Stimulated activated memory B cell treated with anti-CD40 and anti-IgM and Interleukin-4, amounts not matched to agents 10 μg/mL and 1 μg/mL and 100 μg/mL, for 72 hours (primary cell): ENCODE measurements at places on chromosomes 5 and 9.
A peak's percentile ranks its signal among the peaks of the same experiment; 100 is the strongest.

GRCh38 chr5:77452351-77452750, 39.8 kb downstream of the WDR41 start:
- no peak for ATAC-seq
- H3K4me3 ChIP-seq: no peak overlapping the region
- no peaks in the 10 kb centered on the region for H3K4me1 ChIP-seq
- H3K27ac ChIP-seq: no peak overlapping the region
- H3K36me3 ChIP-seq: peaks cover 48% of the 10 kb centered on the region
- no peaks in the 10 kb centered on the region for H3K27me3 ChIP-seq

GRCh38 chr5:163995206-163995605, 489.8 kb downstream of the MAT2B start:
- no peak overlapping the region for H3K4me3 ChIP-seq
- peaks cover 3% of the 10 kb centered on the region for H3K4me1 ChIP-seq

DNA sequence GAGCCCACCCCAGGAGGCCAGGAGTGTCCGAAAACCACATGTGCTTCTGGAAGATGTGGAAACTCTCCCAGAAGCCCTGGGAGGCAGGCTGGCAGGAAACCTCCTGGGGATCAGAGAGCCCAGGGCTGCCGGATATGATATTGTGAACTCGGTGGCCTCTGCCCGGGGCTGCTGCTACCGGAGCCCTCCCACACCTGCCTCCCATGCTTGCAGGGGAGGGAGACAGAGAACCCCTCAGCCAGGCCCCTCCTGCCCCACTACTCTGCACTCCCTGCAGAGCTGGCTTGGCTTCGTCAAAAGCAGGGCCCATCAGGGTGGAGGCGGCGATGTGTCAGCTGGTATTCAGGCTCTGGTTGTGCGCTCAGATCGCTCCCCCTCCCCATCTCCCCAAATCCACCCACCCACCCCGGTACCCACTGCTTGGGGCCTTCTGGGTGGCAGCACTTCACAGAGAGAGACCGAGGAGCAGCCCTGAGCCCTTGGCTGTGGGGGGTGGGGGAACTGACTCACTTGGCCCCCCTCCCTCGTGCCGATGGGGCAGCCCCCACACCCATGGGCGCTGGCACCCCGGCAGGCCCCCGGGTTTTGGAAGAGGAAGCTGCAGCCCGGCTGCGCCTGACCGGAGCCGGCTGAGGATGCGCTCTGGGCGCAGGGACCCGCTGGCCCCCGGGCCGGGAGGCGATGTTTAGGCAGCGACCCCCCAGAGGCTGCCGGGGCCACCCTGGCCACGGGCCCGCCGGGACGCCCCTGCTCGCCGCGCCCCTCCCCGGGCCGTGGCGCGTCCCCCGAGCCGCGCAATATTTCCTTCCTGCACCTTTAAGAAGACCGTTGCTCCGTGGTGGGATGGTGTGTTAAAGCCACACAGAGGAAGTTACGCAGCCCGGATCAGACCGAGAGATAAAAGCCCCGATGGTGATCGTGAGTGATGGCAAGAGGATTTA, 786 bp upstream of the NTNG2 start:
- H3K27me3 ChIP-seq: peaks cover 73% of the 10 kb centered on the region
- peak; percentile 69 for ATAC-seq
- peak overlapping the region; percentile 84 for H3K4me3 ChIP-seq
- H3K27ac ChIP-seq: peak overlapping the region; percentile 76

DNA sequence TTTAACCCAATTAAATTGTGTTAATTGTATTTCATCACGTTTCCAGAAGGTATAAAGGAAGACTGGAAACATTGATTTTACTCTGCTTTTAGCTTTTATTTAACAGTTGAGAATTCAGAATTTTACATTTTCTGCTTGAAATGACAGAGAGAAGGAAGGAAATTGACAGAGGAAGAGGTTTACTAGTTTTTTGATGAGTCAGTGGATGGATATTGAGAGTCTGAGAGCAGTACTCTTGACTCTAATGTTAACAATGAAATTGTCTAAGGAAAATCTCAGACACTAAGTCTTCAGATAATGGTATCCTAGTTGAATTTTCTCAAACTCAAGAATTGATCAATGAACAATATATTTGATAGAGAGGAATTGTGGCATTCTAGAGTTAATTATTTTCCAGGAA, 60.6 kb downstream of the IPO11 start:
- no peak overlapping the region for H3K4me3 ChIP-seq
- H3K4me1 ChIP-seq: peaks cover 6% of the 10 kb centered on the region
- no peak overlapping the region for H3K27ac ChIP-seq
- peaks cover 30% of the 10 kb centered on the region for H3K36me3 ChIP-seq
- ATAC-seq: no peak

- no peak overlapping the region for H3K27ac ChIP-seq
- no peak overlapping the region for H3K4me3 ChIP-seq
- no peaks in the 10 kb centered on the region for H3K4me1 ChIP-seq
Observed at GRCh38 chr9:63728287-63728686, 1556.7 kb downstream of the FOXD4L5 start.

DNA sequence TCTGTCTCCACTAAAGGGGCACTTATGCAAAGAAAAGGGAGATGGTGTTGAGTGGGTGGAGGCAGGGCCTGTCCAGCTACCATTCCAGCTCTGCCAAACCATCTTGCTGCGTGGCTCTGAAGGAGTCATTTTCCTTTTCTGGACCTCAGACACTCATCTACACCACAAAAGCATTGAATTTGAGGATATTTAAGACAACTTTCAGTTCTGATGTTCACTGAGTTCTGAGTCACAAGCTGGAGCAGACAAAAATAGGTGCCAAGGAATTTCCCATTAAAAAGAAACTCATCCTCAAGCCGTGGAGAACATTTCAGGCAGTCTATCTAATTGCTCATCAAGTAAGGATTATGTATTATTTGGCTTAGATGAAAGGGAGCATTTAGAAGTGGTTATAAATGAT, 195.0 kb upstream of the TBC1D2 start:
- no peak overlapping the region for H3K27ac ChIP-seq
- peaks cover 5% of the 10 kb centered on the region for H3K27me3 ChIP-seq
- H3K36me3 ChIP-seq: no peaks in the 10 kb centered on the region
- H3K4me3 ChIP-seq: no peak overlapping the region

DNA sequence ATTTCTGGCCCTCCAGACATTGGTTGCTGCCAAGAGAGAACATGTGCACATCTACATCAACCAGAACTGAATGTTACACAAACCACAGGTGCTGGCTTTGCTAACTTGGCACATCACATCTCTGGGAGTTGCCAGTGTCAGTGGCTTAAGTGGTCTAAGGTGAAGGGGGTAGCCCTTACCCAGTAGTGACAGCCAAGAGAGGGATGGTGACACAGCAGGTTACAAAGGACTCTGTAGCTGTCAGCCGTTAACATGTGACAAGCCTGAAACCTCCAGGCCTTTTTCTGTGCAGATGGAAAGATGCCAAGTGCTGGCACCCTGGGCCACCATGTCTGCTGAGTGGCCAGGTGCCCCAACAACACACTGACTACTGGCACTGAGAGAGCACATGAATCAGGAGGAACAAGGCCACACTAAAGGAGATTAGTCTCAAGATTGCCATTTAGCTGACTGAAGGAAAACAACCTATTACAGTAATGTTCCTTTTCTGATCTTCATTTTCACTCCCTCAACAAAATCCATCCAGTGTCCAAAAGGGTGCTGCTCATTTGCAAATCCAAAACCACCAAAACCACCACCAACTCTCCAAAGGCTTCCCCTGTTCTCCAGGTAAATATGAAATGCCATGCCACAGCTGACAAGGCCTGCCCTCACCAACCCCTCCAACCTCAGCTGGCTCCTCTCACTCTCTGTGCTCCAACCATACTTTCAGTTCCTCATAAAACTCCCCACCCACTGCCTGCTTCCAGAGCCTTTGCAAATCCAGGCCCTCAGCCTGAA, 20.2 kb downstream of the SIL1 start:
- peaks cover 16% of the 10 kb centered on the region for H3K36me3 ChIP-seq
- H3K27me3 ChIP-seq: no peaks in the 10 kb centered on the region
- no peak overlapping the region for H3K4me3 ChIP-seq
- peak overlapping the region; percentile 72 for H3K27ac ChIP-seq

DNA sequence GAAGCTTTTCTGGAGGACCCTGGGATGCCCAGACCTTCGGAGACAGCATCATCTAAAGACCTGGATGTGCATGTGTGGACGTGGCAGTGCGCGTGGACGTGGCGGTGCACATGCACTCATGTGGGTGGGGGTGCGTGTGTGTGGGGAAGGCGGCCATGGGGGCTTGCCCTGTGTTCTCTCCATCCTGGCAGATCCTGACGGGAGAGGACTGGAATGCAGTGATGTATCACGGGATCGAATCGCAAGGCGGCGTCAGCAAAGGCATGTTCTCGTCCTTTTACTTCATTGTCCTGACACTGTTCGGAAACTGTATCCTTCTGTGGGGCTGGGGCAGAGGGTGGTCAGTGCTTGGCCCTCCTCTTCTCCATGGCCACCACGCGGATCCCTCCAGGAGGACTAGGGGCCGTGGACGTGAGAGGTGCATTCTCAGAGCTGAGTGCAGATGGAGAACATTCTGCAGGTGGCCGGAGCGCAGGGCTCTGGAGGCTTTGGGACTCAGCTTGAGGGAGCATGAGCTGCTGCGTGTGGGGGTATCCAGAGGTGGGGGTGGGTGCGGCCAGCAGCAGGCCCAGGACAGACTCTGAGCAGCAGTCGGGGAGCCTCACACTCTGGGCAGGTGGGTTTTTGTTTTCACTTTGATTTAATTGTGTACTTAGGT, 129.1 kb downstream of the CACNA1B start:
- no peak overlapping the region for H3K27ac ChIP-seq
- no peak for ATAC-seq
- peaks cover 26% of the 10 kb centered on the region for H3K27me3 ChIP-seq
- no peak overlapping the region for H3K4me3 ChIP-seq
- H3K4me1 ChIP-seq: no peaks in the 10 kb centered on the region

GRCh38 chr9:5982317-5982716, 33.1 kb downstream of the RANBP6 start:
- no peak overlapping the region for H3K4me3 ChIP-seq
- H3K27ac ChIP-seq: no peak overlapping the region
- peaks cover 44% of the 10 kb centered on the region for H3K36me3 ChIP-seq
- no peak for ATAC-seq
- no peaks in the 10 kb centered on the region for H3K27me3 ChIP-seq
- H3K4me1 ChIP-seq: peaks cover 11% of the 10 kb centered on the region

DNA sequence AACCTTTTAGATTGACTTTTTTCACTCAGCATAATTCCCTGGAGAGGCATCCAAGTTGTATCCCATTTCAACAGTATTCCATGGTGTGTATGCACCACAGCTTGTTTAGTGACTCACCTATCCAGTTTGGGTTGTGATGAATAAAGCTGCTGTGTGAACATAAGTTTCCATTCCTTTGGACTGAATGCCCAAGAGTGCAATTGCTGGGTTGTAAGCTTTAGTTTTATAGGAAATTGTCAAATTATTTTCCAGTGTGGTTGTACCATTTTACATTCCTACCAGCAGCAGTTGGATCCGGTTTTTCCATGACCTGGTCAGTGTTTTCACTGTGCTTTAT, 60.9 kb upstream of the TMED7 start:
- H3K36me3 ChIP-seq: no peaks in the 10 kb centered on the region
- no peak for ATAC-seq
- peaks cover 37% of the 10 kb centered on the region for H3K27me3 ChIP-seq
- H3K27ac ChIP-seq: no peak overlapping the region

GRCh38 chr5:55869847-55870246, 18.7 kb downstream of the IL31RA start:
- no peak for ATAC-seq
- no peak overlapping the region for H3K27ac ChIP-seq
- no peak overlapping the region for H3K4me3 ChIP-seq
- no peaks in the 10 kb centered on the region for H3K27me3 ChIP-seq
- no peaks in the 10 kb centered on the region for H3K36me3 ChIP-seq

DNA sequence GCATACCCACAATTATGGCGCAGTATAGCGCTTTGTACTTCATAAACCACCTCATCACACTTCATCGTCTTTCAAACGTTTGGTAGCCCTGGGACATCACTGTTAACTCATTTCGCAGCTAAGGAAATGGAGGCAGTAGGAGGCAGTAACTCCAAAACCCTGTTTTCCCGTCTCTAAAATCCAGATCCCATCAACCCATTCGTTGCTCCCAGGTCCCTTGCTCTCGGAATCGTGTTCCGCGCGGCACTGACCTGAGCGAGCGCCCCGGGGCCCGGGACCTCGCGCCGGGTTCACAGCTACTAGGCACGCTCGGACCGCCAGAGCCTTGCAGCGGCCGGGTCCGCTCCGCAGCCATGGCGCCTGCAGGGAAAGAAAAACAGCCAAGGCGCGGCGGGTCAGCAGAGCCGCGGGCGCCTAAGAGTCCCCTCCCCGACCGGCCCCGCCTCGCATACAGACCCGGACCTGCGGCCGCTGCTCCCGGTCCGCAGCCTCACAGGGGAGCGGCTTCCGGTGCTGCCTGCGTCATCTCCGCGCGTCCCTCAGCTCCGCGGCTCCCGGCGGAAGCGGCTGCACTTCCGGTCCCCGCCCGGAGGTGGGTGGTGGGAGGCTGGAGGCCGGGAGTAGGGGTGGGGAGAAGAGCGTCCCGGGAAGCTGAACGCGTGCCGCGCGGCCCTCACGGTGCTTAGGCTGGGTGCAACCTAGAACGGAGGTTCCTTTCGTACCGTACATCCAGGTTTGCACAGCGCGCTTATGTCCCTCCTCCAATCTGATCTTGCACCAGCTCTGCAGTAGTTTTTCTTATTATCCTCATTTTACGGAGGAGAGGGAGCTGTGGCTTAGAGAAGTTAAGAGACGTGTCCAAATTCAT, at the start of gene FBXW2:
Gene FBXW2, minus strand, starts transcription at position 519 of the 868 bp plus-strand sequence. CDS start 5,158 bp downstream, outside the sequence.
- peaks cover 16% of the 10 kb centered on the region for H3K36me3 ChIP-seq
- no peaks in the 10 kb centered on the region for H3K27me3 ChIP-seq
- peak within 1 kb of the TSS; percentile 85 for H3K27ac ChIP-seq
- peak; percentile 97 for ATAC-seq
- H3K4me3 ChIP-seq: peak within 1 kb of the TSS; percentile 97

DNA sequence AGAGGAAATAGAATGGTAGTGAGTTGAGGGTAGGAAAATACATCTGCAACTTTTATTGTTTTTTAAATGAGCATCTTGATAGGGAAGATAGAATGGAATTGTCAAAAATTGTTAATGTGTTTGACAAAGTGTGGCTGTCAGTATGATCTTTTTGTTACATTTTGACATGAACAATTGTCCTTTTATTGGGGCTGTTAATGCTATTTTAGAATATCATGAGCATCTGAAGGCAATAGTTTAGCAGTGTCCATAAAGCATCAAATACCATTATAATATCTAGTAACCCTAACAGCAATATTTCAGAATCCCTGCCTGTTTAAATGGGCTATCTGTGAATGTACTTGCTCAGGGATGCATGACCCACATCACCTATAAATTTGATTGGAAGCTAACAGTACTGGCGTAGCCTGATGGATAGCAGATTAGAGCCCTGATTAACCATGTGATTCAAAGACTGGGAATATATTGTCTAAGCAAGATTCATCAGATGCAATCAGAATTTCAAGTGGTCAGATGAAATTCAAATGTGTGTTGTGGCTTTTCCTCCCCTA, 37.8 kb downstream of the TLE4 start:
- no peak overlapping the region for H3K4me3 ChIP-seq
- H3K4me1 ChIP-seq: peaks cover 60% of the 10 kb centered on the region
- ATAC-seq: no peak
- peaks cover 33% of the 10 kb centered on the region for H3K36me3 ChIP-seq
